Activated CD4-positive, alpha-beta T cell treated with anti-CD3 and anti-CD28 coated beads, Interleukin-2, amount 50 U/mL, for 16 hours (primary cell): ENCODE measurements at places on chromosomes 3 and 15.

DNA sequence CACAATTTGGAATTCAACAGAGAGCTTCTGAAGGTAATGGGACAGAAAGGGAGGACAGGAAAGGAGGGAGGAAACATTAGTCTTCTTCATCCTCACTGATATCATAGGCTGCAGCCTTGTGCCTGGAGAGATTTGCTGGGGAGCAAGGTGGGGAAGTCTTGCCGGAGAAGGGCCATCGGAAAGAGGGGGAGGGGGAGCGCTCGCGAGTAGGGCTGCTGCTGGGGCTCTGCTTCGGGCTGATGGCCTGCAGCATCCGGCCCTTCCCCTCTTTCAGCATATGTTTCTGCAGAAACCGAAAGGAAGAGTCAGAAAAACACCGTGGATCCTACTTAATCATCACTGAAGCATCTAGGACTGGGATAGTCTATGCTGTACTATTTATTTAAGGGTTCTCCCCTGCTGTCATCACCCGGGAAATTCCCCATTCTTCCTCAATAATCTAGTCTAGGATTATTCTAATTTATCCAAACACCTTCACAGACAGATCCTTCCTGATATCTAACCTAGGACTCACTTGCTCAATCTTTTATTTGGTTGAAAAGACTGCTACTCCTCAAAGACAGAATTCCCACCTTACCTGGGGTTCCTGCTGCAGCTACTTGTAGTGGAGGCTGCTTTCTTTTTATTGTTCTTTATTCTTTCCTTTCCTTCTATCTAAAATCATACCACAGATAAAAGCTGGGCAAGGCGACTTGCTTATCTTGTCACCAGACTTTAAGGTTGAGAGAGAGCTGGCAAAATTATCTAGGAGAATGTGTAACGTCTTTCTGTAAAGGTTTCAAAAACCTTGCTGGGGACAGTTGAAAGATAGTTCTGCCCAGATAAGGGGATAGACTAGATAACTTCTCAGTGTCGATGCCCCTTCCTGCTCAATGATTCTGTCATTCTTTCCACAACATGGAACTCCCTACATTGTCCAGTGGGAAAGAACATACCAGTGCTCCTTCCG is 22.6 kb downstream of the SLC51A start:
- DNase-seq: no peak

DNA sequence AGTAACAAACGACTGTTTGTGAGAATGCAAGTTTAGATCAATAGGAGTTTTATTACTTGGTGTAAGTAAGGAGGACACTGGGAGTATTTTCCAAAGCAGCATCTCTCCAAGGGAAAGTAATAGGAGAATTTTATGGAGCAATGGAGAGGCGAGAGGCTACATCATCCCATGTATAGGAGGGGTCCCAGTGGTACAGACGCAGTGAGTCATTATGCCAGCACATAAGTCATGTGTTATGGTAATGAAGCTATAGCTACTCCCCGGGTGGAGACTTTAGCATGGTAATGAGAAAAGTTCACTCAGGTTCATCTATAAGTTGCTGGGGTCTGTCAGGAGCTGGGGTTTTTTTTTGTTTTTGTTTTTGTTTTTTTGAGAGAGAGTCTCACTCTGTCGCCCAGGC is 29.5 kb upstream of the ZNF445 start:
- no peak for DNase-seq

GRCh38 chr15:98650417-98651035 is 2.2 kb downstream of the IGF1R start:
- peak; percentile 22 for DNase-seq

DNA sequence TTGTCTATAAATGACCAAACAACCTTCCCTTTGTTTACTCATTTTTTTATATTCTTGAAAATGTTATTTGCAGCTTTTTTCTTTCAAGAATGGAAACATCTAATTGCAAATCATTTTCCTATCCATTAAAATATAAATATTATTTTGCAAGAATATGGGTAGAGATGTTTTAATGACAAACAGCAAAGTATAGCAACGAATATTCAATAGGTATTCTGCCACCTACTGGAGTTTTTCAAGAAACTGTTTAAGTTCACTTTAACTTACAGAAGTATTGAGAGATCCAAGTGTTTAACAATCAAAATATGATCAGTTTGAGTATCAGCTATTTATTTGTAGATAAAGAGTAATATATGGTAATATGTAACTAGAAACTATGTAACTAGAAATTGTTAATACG is 6.9 kb upstream of the EOGT start:
- DNase-seq: no peak

DNA sequence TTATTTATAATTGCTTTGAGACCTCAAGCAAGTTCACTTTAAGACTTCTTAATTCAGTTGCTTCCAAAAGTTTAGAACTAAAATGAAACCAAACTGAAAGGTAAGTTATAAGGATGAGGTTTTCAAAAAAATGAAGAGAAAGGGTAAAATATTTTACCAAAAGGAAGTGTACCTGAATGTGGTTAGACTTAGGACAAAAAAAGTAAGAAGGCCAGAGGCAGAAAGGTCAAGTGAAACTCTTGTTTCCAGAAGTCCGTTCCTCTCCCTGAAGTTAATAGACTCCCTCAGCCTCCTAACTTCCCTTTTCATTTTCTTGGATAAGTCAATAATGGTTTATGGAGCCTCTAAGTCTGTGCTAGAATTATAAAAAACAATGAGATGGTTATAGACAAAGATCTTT is 16.6 kb downstream of the BTLA start:
- no peak for DNase-seq

- no peak for DNase-seq
Observed at GRCh38 chr15:85047271-85047948, 65.8 kb downstream of the PDE8A start.

GRCh38 chr3:179194931-179195330 is 46.8 kb downstream of the PIK3CA start:
- no peak for DNase-seq

- no peak for DNase-seq
Observed at GRCh38 chr3:71441217-71441924, 142.2 kb downstream of the FOXP1 start.

DNA sequence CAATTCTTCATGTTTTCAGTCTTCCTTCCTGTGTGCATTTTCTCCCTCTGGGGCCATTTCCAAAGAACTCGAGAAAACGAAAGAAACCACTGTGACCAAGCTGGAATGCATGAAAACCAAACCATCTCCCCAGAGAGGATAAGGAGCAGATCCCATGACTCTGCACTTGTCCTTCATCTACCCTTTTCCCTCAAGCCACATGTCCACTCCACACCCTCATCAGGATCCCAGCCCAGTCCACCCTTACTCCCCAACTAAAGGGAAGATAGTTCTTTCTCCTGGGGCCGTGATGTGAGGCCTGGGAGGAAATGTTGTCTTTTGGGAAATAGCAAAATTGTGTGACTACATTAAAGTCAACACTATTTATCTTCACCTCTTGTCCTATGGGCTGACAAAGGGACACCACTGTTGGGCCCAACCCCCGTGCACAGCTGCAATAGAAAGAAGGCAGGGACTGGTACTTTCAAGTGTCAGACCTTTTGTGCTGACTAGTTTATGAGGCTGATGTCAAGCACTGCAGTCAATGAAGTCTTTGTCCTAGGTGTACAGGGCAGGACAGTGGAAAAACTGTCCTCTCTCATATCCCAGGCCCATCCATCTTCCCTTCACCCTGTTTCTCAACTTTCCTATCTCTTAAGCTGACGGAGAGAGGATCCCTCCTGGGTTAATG is 487.1 kb upstream of the NR2F2 start:
- DNase-seq: no peak

DNA sequence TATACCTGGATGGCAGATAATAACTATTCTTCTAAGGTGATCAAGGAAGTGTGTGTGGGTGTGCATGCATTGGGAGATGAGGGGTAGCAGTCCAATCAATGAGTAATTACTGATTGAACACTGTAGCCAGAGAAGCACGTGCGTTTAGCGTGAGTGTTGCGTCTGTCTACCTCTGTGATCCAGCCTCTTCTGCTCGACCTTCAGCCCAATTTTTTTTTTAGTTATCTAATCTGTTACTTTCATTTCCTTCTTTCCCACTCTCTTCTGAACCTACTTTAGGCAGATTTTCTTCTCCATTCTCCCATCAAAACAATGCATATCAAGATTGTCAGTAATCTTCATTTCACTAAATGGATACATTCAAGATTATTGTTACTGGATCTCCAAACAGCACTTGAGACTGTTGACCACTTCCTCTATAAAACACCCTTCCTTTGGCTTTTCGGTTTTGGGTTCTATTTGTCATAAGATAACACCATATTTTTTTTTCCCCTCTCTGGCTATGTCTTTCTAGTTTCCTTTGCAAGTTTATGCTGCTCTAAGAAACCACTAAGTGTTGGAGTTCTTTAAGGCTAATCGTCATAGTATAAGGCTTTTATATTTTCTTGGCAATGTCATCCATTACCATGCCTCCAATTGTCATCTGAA is 41.0 kb downstream of the MCTP2 start:
- peak; percentile 68 for DNase-seq

GRCh38 chr3:65889707-65890099 is 149.0 kb downstream of the MAGI1 start:
- DNase-seq: no peak
